Upper lobe of right lung (tissue), 1 donor: ENCODE measurements at places on chromosomes 7 and 10. TPM values are rescaled to one million over a fixed set of nuclear protein-coding genes. Genes with fewer than 3 reads are reported as not detected.

The CHN2 gene
- total RNA-seq = 14.4 TPM

The SPDYE5 gene
- total RNA-seq = not detected

The NPFFR1 gene
- total RNA-seq = 1.1 TPM

The CHRM2 gene
- 1.1 TPM for total RNA-seq

The PSD gene
- 3.5 TPM for total RNA-seq
